ENCODE measurements at places on chromosomes 6 and 20.

GRCh38 chr20:577167-577791 lies 32.8 kb downstream of the TCF15 start:
- no peak for DNase-seq

- DNase-seq: no peak
Observed at GRCh38 chr6:12446394-12446793, 156.2 kb downstream of the EDN1 start.

DNA sequence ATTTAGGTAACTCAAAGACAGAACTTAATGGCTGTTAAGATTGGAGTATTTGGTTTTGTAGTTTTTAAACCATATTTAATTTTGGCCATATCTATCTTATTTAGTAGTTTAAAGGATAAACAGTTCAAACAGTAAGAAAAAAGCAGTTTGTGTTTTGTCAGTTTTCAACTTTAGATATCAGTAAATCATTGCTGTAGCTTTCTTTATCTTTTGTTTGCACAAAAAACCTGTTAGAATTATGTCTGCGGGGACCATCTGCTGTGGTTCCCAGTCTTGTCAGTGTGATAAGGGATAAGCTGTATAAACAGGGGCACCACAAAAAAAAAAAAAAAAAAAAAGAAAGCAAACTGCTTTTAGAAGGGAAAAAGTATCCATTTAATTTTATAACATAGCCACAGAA lies 40.9 kb downstream of the CDKAL1 start:
- no peak for DNase-seq

DNA sequence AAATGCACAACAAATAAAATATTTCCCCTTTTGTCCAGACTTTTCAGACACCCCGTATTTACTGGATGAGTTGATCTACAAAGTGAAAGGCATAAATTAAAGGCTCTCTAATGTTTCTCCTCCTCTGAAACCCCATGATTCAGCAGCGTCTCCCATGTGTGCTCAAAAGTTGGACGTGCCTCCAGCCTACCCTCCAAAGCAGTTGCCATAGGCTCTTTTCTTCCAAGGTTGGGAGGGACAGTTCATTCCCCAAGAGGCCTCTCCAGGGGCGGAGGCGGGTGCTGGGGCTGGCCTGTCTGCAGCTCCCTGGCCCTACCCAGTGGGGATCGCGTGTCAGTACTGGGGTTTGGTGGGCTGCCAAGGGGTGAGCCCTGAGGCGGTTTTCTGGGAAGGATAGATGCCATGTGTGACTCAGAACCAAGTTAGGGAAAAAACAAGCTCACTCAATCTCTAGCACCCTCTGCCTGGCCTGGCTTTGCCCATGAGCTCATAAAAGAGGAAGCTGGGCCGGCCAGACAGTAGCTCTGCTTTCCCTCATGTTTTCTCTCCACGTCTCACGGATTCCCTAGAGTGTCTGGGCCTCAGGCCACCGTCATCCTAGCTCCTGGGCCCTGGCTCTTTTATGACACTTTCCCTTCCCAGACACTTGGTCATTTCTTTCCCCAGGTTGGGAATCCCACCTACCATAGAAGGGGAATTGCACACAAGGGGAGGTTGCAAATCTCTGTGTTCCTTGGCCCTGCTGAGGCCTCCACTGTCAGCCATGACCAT lies 8.0 kb upstream of the IER3 start:
- DNase-seq: no peak

- no peak for DNase-seq
Observed at GRCh38 chr6:14047151-14047740, 70.3 kb upstream of the CD83 start.

- no peak for DNase-seq
Observed at GRCh38 chr6:120994573-120994967, 339.7 kb downstream of the TBC1D32 start.

GRCh38 chr20:38173237-38174156 lies 8.4 kb upstream of the TGM2 start:
- DNase-seq: no peak

DNA sequence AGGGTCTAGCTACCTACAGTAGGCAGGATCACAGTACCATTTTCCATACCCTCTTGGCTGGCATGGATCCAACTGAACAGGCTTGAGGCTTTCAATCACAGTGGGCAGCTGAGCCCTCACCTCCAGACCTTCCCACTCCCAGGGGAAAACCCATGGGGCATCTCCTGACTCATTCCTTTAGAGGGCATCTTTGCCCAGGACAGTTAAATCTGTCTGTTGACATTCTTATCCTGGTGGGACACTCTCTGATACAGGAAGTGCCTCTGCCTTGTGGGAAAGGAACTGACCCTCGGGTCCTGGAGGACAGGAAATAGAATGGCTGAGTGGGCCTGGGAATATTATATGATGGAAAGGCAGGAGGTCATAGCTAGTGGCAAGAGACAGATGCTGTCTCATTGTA lies 10.2 kb upstream of the EPB41L1 start:
- DNase-seq: no peak

DNA sequence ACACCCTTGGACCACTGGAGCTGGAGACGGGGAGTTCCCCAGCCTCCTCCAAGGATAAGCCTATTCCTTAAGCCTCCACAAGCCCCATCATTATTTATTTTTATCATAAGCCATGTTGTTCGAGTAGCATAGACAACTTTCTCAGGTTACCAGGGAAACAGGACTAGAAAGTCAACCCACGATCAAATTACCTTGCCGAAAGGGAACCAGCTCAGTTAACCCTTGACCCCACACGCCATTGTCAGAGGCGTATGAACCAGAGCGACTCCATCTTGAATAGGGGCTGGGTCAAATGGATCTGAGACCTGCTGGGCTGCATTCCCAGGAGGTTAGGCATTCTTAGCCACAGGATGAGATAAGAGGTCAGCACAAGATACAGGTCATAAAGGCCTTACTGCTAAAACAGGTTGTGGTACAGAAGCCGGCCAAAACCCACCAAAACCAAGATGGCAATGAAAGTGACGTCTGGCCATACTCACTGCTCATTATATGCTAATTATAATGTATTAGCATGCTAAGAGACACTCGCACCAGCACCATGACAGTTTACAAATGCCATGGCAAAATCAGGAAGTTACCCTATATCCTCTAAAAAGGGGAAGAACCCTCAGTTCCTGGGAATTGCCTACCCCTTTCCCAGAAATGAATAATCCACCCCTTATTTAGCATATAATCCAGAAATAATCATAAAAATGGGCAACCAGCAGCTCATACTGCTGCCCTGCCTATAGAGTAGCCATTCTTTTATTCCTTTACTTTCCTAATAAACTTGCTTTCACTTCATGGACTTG lies 22.4 kb downstream of the SYNJ2 start:
- DNase-seq: no peak

DNA sequence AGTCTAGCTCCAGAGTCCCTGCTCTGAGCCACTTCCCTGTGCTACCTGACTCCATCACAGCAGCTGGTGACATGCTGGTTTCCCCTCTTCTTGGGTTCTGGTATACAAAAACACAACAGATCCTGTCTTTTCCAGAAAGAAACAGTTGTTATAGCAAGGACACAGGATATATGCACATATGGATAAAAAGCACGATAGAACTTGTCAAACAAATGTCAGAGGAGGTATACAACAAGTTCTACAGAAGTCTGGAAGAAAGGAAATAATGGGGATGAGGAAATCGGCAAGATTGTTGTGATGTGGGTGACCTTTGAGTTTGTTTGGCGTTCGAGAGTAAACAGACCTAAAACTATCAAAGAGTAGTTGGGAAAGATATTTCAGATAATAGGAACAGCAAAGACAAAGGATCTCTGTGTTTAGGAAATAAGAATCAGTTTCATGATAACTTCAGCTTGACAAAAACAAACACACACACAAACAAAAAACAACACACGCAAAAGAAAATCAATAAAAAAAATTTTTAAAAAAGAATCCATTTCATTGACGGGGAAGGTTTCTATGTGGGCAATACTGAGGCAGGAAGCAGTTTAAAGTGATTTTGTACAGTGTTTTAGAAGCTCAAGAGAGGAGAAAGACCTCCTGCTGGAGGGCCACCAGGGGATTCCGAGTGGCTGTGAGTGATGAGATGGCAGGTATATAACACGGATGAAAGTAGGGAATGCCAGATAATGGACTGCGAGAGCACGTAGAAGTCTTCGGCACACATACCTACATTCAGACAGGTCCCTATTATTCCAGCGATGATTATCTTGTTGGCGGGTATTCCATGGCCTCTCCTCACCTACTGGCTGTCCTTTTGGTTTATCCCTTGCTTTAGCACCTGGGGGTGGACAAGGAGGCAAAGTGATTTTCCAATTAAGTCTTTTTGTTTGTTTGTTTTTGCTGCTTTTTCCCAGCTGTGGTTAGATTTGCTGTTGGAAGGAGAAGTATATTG lies 174.9 kb downstream of the HS3ST5 start:
- no peak for DNase-seq

GRCh38 chr6:43953256-43953655 lies 174.0 kb downstream of the MRPL14 start:
- DNase-seq: no peak

DNA sequence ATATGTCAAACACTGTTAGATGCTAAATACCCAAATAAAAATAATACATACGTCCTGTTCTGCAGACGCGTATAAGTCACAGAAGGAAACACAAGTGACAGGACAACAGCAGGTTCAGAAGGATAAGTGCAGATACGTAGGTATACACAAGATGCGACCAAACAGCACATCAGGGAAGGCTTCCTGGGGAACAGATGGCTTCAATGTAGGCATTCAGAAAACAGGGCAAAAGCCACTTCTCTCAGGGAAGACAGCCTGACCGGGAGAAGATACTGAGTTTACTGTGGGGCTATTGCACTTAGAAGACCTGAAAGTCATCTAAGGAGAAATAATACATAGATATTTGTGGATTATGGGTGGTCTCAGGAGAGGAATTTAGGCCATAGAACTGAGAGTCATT lies 1.9 kb downstream of the HLA-DPA1 start:
- no peak for DNase-seq

DNA sequence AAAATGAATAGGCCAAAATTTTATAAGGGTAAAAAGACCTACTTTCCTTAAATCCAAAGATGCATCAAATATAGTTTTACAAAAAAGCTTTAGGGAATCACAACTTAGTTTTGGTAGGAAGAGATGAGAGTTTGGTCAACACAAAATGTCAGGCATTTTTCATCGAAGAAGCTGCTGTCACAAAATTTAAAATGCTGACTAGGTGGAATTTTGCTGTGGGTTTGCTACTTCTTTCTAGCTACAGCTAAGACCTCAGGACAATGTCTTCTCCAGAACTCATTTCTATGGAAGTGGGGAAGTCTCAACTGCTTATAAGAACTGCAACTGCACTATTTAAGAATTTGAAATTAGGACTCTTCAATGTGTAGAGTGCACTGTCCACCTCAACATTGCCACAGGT lies 351.1 kb downstream of the HAO1 start:
- DNase-seq: no peak
